ENCODE measurements at places on chromosomes 5 and 9. TPM values are rescaled to one million over a fixed set of nuclear protein-coding genes. Genes with fewer than 3 reads are reported as not detected.
A peak's percentile ranks its signal among the peaks of the same experiment; 100 is the strongest.

DNA sequence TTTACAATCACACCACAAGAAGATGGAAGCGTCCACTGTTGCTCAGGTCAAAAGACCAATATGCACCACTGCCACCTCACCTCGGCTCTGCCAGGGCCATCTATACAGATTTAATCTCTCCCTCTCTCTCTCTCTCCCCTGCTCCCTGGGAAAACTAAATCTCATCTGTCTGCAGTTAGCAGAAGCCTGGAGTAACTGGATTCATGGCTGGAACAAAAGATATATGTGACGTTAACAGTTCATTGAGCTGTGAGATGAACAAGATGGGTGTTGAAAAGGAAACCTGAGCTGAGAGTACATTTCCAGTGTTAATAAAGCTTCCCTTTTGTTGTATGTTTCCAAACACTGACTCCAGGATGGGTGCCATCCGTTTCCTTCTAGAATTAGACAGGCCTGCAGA is 369.7 kb downstream of the CDK5RAP2 start:
- H3K36me3 ChIP-seq: no peaks in the 10 kb centered on the region
- no peak overlapping the region for H3K4me3 ChIP-seq
- no peaks in the 10 kb centered on the region for H3K4me1 ChIP-seq
- H3K27me3 ChIP-seq: peaks cover 31% of the 10 kb centered on the region
- H3K27ac ChIP-seq: no peak overlapping the region

DNA sequence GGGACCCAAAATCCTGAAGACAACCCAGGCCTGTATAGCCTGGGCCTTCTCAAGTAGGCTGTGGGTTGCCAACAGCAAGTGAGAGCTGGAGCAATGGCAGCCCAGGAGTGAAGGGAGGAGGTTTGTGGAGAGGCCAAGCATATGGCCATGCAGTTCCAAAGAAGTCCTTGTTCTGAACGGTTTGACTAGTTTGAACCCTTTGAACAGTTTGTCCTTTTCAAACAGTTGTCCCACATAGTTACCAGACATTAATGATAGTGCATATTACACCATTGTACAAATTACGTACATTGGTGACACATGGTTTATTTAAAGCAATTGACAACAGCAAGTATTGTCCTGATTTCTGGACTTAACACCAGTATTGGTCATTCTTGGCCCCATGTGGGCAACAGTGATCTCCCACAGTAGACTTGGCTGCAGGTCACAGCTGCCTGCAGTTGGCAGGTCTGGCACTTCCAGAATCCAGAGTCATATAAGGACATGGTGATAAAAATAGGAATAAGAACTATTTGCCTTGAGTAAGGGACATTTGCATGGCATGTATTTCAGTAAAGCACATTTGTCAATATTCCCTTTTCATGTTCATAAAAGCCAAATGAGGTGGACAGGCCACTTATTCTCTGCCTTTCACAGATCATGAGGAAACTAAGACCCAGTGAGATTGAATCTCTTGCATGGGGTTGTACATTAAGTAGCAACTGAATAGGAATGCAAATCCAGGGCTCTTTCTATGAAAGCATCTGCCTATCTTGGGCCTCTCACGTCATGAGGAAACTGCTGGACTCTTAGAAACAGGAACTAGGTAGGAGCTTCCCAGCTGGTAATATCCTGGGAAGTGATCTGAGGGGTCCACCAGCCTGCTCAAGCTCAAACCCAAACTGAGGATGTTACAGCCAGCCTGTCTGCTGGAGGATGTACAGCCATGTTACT is 30.3 kb downstream of the SLC25A48 start:
- H3K27me3 ChIP-seq: peaks cover 13% of the 10 kb centered on the region
- no peak for DNase-seq
- peaks cover 1% of the 10 kb centered on the region for H3K36me3 ChIP-seq

- H3K36me3 ChIP-seq: no peaks in the 10 kb centered on the region
- DNase-seq: no peak
- no peaks in the 10 kb centered on the region for H3K4me1 ChIP-seq
- H3K27me3 ChIP-seq: no peaks in the 10 kb centered on the region
- no peak overlapping the region for H3K4me3 ChIP-seq
These were observed 14.6 kb downstream of the CPEB4 start for GRCh38 chr5:173902743-173903142.

- peaks cover 59% of the 10 kb centered on the region for H3K36me3 ChIP-seq
- no peaks in the 10 kb centered on the region for H3K4me1 ChIP-seq
- no peak overlapping the region for H3K4me3 ChIP-seq
- no peak overlapping the region for H3K27ac ChIP-seq
- H3K27me3 ChIP-seq: no peaks in the 10 kb centered on the region
- no peak for DNase-seq
These were observed 14.7 kb downstream of the TLN1 start for GRCh38 chr9:35717132-35717870.

DNA sequence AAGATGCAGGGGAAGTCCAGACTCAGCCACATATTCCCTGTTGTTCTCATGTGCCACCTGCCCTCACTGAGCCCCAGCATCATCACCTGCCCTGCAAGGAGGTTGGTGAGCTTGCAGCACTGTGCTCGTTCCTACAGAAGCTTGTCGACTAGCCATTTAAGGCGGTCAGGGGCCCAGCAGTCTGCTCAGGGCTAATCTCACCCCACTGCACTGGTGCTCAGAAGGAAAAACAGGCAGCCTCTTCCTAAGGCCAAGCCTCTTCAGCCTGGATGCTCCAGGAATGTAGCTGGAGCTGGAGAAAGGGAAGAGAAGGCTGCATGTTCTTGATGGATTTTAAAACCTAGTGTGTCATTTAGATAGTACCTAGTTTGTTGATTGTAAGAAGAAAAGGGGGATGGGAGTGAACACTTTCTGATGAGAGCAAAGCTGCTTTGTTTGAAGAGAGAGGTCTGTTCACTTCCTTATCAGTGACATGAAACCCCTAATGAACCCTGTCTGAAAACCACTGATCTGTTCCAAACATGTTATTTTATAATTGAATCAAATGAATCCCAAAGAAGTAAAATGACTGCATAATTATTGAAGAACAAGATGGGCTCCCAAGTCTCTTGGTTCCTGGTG is 10.6 kb upstream of the ASPN start:
- peak overlapping the region; percentile 0 for H3K27ac ChIP-seq
- no peak for DNase-seq

GRCh38 chr5:74285675-74286280 is 354.8 kb downstream of the ENC1 start:
- no peak for DNase-seq
- peaks cover 7% of the 10 kb centered on the region for H3K4me1 ChIP-seq
- H3K36me3 ChIP-seq: no peaks in the 10 kb centered on the region
- H3K27ac ChIP-seq: no peak overlapping the region
- H3K27me3 ChIP-seq: no peaks in the 10 kb centered on the region

DNA sequence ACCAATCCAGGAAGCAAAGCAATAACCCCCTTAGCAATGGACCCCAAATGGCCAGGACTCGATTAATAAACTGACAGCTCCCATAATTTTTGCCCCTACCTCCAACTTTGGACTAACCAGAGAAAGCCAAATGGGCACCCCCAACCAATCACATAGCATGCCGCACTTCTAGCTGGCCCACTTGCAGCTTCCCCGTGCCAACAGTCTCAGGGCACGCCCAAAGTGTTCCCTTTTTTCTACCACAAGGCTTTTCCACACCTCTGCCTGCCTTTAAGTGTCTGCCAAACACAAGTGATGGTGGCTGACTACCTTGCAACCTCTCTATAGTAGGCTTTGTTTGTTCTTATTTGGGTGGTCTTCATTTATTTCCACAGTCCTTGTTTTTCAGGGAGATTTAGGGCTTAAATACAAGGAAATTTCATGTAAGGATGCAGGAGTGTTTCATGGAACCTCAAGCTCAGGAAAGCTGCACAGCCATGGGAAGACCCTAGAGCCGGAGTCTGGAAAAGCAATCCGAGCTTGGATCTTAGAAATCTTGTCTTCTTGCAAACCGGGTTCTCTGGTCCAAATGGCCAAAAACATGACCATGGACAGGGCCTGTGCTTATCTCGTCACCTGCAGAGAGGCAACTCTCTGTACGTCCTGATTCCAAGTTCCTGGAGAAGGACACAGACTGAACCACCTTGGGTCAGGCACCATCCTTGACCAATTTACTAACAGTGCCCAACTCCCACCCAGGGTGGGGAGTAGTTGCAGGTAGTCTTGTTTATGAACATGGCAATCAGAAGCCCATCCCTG is 89.2 kb downstream of the THBS4 start:
- no peak for DNase-seq
- H3K27ac ChIP-seq: no peak overlapping the region
- peaks cover 24% of the 10 kb centered on the region for H3K4me1 ChIP-seq

GRCh38 chr9:33130961-33131789 is 36.0 kb downstream of the B4GALT1 start:
- peak overlapping the region; percentile 24 for H3K27ac ChIP-seq
- DNase-seq: no peak
- H3K27me3 ChIP-seq: no peaks in the 10 kb centered on the region
- peaks cover 28% of the 10 kb centered on the region for H3K36me3 ChIP-seq
- H3K4me1 ChIP-seq: peaks cover 21% of the 10 kb centered on the region
- no peak overlapping the region for H3K4me3 ChIP-seq

DNA sequence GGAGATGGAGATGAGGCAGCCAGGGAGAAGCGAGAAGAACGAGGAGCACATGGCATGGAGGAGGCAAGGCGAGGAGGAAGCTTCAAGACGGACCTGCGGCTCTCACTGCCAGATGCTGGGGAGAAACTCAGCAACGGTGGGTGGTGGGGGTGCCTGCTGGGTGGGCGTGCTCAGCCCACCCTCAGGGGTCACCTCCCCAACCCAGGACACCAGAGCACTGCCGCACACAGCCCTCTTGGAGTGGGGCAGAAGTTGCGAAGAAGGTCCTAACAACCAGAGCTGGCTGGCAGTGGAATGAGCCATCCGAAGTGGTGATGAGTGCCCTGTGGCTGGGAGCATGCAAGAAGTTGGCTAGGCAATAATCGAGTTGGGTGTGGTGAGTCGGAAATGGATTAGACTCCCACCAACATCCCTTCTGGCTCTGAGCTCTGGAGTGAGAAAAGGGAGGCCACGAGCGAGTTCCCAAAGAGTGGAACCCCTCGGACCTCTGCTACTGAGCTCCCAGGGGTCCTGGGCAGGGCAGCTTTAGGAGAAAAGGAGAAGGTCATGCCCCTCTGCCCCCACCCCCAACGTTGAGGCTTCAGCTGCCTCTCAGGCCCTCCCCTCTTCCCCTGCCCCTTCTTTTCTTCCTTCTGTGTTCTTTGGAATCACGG is 212.7 kb upstream of the MVB12B start:
- peaks cover 80% of the 10 kb centered on the region for H3K27me3 ChIP-seq
- DNase-seq: no peak
- H3K27ac ChIP-seq: no peak overlapping the region
- H3K4me1 ChIP-seq: no peaks in the 10 kb centered on the region
- no peak overlapping the region for H3K4me3 ChIP-seq

The POC5 gene
- 15.2 TPM for total RNA-seq

The ZBTB5 gene
- 34.2 TPM for total RNA-seq

The FAM53C gene
- 52.1 TPM for total RNA-seq

The TMEM252 gene
- not detected for total RNA-seq

The ACTBL2 gene
- total RNA-seq: 0.07 TPM

The OGN gene
- total RNA-seq: 2.6 TPM

The RNF145 gene
- total RNA-seq: 88.8 TPM
